Activated T-cell treated with anti-CD3 and anti-CD28 coated beads, Interleukin-2, amount 50 U/mL, for 24 hours (primary cell): ENCODE measurements at places on chromosomes 2 and 18.

GRCh38 chr2:183427558-183427957, 303.3 kb downstream of the NUP35 start:
- H3K36me3 ChIP-seq = no peaks in the 10 kb centered on the region
- no peak overlapping the region for H3K4me3 ChIP-seq
- H3K4me1 ChIP-seq = no peaks in the 10 kb centered on the region
- no peak for DNase-seq
- H3K27me3 ChIP-seq = no peaks in the 10 kb centered on the region

DNA sequence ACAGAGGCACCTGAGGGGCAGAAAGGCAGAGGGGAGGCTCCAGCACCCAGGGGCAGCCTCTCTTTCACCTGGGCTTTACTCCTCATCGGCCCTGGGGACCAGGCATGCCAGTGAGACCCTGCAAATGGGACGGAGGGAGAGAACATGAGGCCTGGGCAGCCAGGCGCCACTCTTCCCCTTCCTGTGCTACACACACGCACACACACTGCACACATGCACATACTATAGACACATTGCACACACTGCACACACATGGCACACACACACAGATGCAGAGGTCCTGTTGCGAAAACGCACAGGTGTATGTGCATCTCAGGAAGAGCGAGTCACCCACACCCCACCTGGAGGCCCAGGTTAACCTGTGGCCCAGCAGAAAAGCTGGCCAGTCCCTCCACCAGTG, 3.4 kb upstream of the RAB6D start:
- DNase-seq = no peak
- no peak overlapping the region for H3K4me3 ChIP-seq
- H3K27me3 ChIP-seq = peaks cover 36% of the 10 kb centered on the region

DNA sequence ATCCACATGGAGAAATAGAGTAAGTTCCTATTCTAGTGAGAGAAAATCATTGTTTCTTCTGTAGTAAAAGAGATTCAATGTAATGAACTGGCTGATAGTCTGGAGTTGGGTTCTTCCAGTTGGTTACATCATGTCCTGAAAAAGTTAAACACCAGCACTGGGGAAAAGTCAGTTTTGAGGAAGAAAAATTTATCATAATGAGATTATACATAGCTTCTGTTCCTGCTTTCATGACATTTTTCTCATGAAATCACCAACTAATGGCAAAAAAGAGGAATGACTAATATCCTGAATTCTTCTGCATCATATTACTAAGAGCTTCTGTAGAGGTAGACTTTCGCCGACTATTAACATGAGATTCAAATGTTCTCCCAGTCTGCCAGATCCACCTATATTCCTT, 69.2 kb upstream of the SLC9A2 start:
- no peak overlapping the region for H3K4me3 ChIP-seq
- H3K36me3 ChIP-seq = no peaks in the 10 kb centered on the region
- no peaks in the 10 kb centered on the region for H3K4me1 ChIP-seq
- DNase-seq = no peak
- no peak overlapping the region for H3K27ac ChIP-seq

- DNase-seq = no peak
- no peak overlapping the region for H3K27ac ChIP-seq
- H3K4me3 ChIP-seq = no peak overlapping the region
- peaks cover 8% of the 10 kb centered on the region for H3K4me1 ChIP-seq
- H3K36me3 ChIP-seq = no peaks in the 10 kb centered on the region
- no peaks in the 10 kb centered on the region for H3K27me3 ChIP-seq
Measured at GRCh38 chr18:49934457-49934856, 121.1 kb upstream of the ACAA2 start.

- H3K36me3 ChIP-seq = no peaks in the 10 kb centered on the region
- H3K27me3 ChIP-seq = peaks cover 6% of the 10 kb centered on the region
- no peaks in the 10 kb centered on the region for H3K4me1 ChIP-seq
- no peak overlapping the region for H3K27ac ChIP-seq
- no peak for DNase-seq
Measured at GRCh38 chr2:180669016-180669415, 311.4 kb upstream of the UBE2E3 start.

DNA sequence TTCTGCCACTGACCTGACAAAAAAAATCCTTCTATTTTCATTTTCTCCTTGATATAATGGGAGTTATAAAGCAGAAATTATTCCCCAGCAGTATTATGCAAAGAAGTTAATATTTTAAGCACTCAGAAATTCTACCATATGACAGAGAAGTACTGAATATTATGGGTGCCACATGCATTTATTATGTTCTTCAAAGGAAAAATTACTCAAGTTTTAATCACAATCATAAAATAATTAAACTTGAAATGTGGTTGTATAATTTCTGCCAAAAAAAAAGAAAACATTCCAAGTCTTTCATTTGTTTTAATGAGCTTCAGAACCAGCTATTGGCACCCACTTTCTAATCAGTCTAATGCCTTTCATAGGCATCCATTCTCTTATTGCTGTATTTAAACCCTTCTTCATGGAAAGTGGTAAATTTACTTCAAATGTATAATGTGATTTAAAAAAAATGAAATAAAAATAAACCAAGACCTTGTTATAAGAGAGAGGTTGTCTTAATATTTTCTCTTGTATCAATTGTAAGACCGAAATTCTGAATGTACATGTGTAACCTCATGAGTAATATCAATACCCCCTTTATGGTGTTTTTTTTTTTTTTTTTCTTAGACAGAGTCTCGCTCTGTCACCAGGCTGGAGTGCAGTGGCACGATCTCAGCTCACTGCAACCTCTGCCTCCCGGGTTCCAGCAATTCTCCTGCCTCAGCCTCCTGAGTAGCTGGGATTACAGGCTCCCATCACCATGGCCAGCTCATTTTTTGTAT, 302.3 kb downstream of the IRS1 start:
- H3K36me3 ChIP-seq = no peaks in the 10 kb centered on the region
- H3K4me1 ChIP-seq = no peaks in the 10 kb centered on the region
- H3K4me3 ChIP-seq = no peak overlapping the region
- H3K27me3 ChIP-seq = peaks cover 27% of the 10 kb centered on the region

DNA sequence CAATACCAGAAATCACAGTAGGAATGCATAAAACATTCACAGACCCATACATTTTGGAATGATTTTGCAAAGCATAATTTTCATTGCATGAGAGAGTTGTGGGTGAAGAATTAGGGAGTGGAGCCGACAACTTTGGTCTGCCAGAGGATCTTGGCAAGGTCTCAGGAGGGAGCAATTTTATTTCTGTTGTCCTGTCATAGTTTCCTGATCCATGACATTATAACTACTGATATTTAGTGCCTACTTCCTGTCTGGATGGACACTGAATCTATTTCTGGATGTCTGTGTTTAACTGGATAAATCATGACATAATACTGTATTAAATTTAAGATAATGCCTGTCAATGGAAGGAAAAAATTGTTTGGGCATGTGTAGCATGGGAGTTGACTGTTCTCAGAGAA, 2.4 kb downstream of the ITGA4 start:
- H3K27me3 ChIP-seq = no peaks in the 10 kb centered on the region
- H3K4me3 ChIP-seq = peak overlapping the region; percentile 97
- peaks cover 64% of the 10 kb centered on the region for H3K36me3 ChIP-seq
- no peak for DNase-seq

DNA sequence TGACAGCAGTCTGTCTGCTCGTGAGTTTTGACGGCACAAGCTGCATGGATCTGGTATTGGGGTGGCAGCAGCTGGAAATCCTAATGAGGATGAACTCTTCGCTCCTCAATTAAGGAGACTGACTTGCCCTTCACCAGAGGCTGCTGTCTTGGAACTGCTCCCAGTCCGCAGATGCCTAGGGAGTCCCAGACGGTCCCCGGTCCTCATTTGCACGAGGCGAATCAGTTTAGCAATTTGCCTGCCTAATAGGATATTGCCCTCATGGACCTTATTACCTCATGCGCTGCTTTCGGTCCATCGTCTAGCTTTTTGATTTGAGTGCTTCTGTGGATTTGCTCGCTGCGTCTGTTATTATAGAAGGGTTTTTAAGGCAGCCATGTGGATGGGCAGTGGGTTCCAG, 40.6 kb downstream of the ASAP2 start:
- no peaks in the 10 kb centered on the region for H3K36me3 ChIP-seq
- peaks cover 10% of the 10 kb centered on the region for H3K27me3 ChIP-seq
- DNase-seq = no peak
- H3K4me1 ChIP-seq = no peaks in the 10 kb centered on the region

DNA sequence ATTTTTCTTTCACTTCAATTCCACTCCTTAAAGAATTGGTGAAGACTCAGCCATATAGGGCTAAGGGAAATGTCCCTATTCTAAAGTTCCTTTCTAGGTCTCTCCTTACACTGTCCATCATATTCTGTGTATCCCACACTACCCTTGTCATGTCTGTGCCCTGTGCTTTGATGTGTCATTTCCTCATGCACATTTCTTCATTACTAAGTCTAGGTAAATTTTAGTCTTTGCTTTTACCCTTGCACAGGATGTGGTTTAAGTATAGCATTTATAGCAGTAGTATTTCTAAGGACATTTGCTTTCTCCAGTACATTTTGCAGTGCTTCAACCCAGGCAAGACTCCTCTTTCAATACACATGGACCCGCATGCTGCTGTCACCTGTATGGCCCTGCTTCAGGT, 221.5 kb upstream of the ACVR2A start:
- peak overlapping the region; percentile 88 for H3K27ac ChIP-seq
- H3K4me1 ChIP-seq = peaks cover 52% of the 10 kb centered on the region
- no peak for DNase-seq
- peak overlapping the region; percentile 36 for H3K4me3 ChIP-seq
- no peaks in the 10 kb centered on the region for H3K27me3 ChIP-seq

DNA sequence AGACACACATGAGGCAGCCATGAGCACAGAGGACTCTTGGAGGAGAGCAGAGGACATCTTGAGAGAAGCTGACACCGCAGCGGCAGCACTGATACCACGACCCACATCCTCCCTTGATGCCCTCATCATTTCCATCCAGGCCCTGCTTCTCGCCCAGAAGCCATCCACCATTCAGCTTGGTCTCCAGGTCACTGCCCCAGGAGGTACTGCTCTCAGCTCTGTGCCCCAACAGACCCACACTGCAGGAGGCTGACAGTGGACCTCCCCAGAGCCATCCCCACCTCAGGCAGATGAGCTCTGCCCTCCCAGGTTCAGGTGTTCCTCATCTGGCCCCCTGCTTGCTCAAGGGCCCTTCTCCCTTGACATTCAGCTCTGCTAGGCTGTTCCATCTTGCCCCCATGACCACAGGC, 74.9 kb downstream of the ACKR3 start:
- H3K27ac ChIP-seq = no peak overlapping the region
- H3K27me3 ChIP-seq = peaks cover 39% of the 10 kb centered on the region
- H3K4me3 ChIP-seq = no peak overlapping the region
- H3K4me1 ChIP-seq = no peaks in the 10 kb centered on the region
- DNase-seq = no peak

- H3K36me3 ChIP-seq = no peaks in the 10 kb centered on the region
- DNase-seq = no peak
- no peak overlapping the region for H3K27ac ChIP-seq
- peaks cover 21% of the 10 kb centered on the region for H3K4me1 ChIP-seq
- H3K4me3 ChIP-seq = no peak overlapping the region
- H3K27me3 ChIP-seq = peaks cover 17% of the 10 kb centered on the region
Measured at GRCh38 chr2:170434900-170435621, 257.1 kb downstream of the MYO3B start.

DNA sequence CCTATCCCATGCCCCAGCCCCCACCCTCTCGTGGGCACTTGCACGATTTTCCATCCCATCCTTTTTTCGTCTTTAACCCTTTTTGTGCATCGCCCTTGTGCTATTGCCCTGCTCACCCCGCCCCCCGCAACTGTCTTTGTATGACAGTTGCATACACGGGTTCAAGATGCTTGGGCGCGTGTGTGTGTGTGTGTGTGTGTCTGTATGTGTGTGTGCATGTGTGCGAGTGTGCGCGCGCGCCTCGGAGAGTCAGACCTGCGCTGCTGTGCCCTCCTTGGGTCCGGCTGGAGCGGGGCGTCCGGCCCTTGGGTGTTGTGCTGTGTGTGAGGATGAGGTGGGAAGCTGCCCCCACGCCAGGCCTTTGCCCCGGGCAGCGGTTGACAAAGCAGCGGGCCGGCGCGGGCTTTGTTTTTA, 230.7 kb downstream of the HAUS1 start:
- H3K4me1 ChIP-seq = peaks cover 26% of the 10 kb centered on the region
- peak overlapping the region; percentile 75 for H3K4me3 ChIP-seq
- peaks cover 70% of the 10 kb centered on the region for H3K27me3 ChIP-seq

DNA sequence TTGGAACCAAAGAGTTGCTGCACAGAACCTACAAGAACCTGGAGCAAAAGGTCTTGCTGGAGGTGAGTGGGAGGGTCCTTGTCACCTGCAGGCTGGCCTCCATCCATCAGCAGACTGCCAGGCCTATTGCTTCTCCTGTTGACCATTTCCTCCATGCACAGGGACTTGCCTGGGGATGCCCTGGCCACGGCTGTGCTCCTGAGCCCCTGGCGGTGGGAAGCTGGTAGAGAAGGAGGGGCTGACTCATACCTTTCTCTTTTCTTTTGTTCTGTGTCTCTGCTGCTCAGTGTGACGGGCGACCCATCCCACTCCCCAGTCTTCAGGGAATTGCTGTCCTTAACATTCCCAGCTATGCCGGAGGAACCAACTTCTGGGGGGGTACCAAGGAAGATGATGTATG, 102.6 kb downstream of the DGKD start:
- no peak for DNase-seq
- H3K36me3 ChIP-seq = peaks cover 96% of the 10 kb centered on the region
- no peaks in the 10 kb centered on the region for H3K4me1 ChIP-seq
- H3K27ac ChIP-seq = peak overlapping the region; percentile 41

DNA sequence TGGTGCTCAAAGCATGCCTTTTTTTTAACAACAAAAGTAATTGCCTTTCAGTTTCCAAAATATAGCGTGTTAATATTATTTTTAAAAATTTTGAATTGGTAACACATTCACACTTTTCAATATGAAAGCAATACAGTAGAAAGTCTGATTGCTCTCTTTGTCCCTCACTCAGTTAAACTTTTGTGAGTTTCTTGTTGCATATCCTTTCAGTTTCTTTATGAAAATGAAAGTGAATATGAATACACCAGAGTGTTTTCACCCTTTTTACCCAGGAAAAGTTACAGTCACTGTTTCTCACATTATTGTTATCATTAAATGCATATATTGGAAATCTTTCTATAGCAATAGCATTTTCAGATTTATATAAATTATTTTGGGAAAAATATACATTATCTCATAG, 377.4 kb upstream of the CRIM1 start:
- H3K4me3 ChIP-seq = no peak overlapping the region
- no peak for DNase-seq
- no peaks in the 10 kb centered on the region for H3K36me3 ChIP-seq
- peaks cover 10% of the 10 kb centered on the region for H3K4me1 ChIP-seq

DNA sequence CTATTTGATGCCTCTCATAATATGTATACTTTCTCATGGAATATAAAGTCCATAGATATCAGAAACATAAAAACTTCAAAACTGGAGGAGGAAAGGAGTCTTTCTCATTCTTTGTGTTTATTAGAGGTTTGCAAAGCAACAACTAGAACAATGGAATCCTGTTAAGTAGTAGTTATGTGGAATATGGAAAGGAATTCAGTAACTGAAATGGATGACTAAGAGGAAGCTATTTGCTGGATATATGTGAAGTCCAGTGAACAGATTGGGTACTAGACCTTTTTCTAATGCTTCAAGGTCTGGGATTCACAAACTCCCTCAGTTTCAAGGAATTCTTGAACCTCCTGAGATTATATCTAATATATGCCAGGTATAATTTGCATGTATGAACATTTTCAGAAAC, 353.6 kb upstream of the FANCL start:
- H3K4me1 ChIP-seq = no peaks in the 10 kb centered on the region
- no peaks in the 10 kb centered on the region for H3K36me3 ChIP-seq
- no peak overlapping the region for H3K4me3 ChIP-seq
- no peak overlapping the region for H3K27ac ChIP-seq
- DNase-seq = no peak
- no peaks in the 10 kb centered on the region for H3K27me3 ChIP-seq
